ENCODE measurements at places on chromosomes 2 and 18.

- no peak for DNase-seq
Measured at GRCh38 chr2:34093790-34094189, 494.7 kb upstream of the FAM98A start.

DNA sequence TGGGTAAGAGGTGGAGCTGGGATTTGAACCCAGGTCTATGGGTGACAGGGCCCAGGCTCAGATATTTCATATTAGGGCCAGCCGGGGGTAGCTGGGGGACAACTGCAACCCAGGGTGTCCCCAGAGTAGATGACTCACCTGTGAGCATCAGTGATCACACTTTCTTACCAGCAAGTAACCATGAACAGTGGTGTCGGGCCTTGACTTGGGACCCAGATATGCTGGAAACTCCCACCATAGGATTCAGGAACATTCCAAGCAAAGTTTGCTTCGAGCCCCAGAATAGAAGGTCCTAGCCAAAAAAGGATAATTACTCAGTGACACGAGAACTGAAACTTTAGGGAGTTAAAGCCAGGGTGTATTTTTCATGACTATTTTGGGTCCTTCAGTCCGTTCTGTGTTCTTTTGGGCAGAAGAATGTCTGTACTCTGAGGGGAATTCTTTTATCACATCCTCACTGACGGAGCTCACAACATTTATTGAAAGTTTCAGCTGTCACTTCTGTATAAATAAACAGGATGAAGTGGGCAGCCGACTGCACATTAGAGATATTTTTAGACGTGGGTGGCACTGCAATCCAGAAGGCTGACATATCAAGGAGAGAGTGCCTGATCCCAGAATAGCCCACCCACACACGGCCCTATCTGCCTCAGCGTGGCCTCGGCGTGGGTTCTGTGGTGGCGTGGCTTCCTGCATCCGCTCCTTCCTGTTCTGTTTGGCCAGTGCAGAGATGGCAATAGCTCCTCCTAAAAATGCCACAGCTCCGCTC, 45.6 kb downstream of the RAMP1 start:
- DNase-seq: no peak

DNA sequence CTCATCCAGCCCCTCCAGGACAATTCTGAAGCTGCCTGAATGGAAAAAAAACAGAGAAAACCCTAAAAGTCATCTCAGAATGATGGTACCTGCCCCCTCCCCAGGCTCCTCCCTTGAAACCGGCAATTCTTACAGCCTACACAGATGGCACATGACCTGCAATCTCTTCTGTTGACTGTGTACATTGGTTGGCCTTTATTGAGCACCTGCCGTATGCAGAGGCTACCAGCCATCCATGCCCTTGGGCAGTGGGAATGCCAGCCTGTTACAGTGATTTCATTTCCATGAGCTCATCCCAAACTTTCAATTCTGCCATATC, 57.1 kb downstream of the EMX1 start:
- DNase-seq: no peak

DNA sequence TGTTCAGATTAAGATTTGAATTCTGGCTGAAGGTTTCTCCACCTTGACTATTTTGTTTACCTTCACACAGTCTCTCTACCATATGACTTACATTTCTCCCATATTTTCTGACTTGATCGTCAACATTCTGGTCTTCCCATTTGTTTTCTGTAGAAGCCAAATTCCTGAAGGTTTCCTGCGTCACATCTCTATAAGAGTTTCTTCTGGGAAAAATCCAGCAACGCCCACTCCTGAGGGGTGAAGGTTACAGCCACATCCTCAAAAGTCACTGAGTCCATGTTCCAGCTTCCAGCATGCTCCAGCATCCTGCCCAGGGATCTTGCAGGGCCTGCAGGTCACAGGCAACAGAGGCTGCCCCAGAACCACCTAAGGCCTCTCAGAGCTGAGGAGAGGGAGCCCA, 47.5 kb downstream of the NBEAL1 start:
- no peak for DNase-seq

DNA sequence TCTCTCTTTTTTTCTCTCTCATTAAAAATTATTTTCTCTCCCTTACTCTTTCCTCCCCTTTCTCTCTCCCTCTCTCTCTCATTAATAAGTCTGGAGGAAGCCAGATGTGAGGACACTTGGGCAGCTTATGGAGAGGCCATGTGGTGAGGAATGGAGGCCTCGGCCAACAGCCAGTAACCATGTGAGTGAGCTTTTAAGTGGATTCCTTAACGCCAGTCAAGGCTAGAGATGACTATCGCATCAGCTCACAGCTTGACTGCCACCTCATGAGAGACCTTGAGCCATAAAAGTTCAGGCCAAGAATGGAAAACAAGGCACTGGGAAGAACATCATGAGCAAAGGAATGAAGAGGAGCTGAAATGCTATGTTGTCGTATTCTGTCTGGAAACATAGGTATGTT, 39.1 kb downstream of the ETAA1 start:
- no peak for DNase-seq

- DNase-seq: no peak
Measured at GRCh38 chr2:201515573-201516246, 64.2 kb downstream of the STRADB start.

DNA sequence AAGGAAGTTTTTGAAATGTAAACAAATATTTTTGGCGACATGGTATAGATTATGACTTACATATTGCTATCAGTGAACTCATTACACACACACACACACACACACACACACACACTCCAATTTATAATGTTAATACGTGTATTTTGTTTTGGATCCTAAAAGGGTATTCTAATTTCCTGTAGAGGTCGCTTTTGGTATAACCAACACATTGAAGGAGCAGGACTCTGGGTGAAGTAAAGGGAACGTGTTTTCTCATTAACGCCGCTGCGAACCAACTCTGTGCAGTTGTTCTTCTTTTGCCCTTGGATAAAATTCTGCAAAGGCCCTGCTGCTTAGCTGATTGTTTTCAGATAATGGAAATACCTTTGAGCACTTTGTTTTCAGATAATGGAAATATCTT, 190.4 kb downstream of the PMAIP1 start:
- DNase-seq: no peak

GRCh38 chr2:168460571-168460970, 4.5 kb downstream of the CERS6 start:
- DNase-seq: no peak

- DNase-seq: no peak
Measured at GRCh38 chr2:19176977-19177376, 181.4 kb downstream of the OSR1 start.

Measured in neuronal stem cell (in vitro differentiated cells).